Activated CD4-positive, alpha-beta T cell treated with anti-CD3 and anti-CD28 coated beads for 36 hours (primary cell): ENCODE measurements at places on chromosomes 5 and 9.

DNA sequence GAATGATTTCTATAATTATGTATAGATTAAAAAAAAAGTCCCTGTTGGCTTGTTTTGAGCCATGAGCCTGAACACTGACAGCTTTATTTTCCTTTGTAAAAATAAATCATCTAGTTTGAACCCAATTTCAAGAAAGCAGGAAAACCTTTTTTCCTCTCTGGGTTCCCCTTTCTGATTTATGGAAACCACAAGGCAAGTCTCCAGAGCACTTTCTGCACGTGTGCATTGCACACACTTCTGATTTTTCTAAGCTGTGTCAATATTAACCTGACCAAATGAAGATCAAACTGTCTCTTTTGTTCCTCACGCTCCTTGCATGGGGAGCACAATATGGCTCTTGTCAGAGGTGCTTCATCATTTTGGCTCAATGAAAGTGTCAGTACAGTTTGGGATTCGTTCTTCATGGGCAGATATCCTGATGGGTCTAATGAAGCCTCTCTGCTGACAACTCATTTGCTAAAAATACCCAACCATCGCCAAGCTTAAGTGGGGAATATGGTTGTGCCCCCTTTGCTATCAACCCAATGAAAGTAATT lies 39.2 kb upstream of the PCA3 start:
- no peak for DNase-seq

DNA sequence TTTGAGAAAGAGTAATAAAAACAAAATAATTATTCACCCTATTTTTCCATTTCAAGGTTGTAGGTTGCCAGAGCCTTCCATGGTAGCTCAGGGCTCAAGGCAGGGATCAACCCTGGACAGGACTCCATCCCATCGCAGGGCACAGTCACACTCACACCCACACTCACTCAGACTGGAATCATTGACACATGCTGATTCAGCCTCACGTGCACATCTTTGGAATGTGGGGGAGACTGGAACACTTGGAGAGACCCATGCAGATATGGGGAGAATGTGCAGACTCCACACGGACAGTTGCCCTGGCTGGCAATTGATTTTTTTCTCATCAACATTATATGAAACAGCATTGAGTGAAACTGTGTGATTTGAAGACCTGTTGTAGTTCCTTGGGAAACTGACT lies 234.1 kb downstream of the ADGRV1 start:
- no peak for DNase-seq

- no peak for DNase-seq
Measured at GRCh38 chr5:7611518-7611917, 215.6 kb downstream of the ADCY2 start.

- no peak for DNase-seq
Measured at GRCh38 chr5:119655061-119655460, 25.7 kb downstream of the FAM170A start.

- DNase-seq: no peak
Measured at GRCh38 chr5:5188376-5189050, 48.4 kb downstream of the ADAMTS16 start.

- no peak for DNase-seq
Measured at GRCh38 chr5:150140830-150141229, 14.8 kb downstream of the PDGFRB start.

GRCh38 chr9:93148721-93149120 lies 14.7 kb upstream of the NINJ1 start:
- DNase-seq: peak; percentile 43

DNA sequence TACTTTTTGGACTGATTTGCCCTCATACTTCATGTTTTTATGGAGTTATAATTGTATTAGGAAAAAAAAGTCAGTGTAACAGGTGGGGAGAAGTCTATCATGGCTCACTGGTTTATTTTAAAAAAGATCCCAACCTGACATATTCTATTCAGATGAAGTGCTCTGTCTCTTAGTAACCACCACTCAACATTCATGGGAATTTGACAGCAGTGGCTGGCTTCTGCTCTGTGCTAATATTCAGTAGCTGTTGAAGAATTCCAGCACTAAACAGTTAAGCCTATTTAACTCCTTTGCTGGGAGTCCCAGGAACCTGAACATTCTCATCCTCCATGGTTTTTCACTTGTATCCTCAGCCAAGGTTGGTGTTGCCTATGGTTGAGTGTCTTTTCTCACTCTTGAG lies 23.1 kb downstream of the CMYA5 start:
- DNase-seq: no peak

DNA sequence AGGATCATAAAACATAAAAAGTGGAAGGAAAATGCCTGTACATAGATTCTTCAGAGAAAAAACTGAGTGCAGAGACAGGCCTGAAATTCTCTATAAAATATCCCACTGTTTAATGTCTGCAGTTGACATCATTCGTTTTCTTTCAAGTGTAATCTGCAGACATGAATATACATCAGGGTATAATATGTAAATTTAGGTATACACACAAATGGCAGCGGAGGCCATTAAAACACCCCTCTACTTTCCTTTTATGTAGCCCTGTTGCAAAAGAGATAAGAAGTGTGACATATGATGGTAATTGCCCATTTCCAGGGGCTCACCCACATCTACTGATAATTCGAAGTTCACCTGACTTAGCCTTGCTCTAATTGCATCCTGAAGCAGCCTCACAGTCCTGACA lies 164.3 kb downstream of the SLC24A2 start:
- DNase-seq: no peak

DNA sequence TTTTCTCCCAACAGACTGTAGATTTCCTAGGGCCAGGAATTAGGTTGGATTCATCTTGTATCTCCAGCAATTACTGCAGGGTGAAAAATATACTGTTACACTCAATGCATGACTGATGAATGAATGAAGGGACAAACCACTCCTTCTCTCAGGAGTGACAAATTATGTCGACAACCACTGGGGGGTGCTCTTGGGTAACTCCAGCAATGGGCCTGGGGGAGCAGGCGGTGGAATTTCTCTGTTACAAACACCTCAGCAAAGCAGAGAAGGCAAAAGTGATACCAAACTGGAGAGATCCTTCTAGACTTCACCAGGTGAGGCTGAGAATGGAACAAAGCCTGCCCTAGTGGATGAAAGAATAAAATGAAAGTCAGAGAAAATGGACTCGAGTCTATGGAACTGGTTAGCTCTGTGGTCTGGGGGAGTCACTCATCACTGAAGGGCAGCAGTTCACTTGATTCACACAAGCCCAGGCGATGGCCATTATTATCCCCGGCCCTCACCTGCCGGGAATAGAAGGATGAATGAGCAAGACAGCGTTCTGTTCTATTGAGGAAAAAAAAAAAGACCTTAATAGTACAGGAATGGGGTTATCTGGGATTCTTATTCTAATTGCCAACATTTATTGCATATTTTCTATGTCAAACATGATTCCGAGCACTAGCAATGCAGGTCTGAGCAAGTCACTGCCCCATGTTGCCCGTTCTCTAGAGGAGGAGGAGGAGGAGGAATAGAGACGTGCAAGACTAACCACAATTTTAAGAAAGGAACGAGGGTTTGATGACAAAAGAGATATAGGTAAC lies 341.1 kb downstream of the ASTN2 start:
- DNase-seq: peak; percentile 31

DNA sequence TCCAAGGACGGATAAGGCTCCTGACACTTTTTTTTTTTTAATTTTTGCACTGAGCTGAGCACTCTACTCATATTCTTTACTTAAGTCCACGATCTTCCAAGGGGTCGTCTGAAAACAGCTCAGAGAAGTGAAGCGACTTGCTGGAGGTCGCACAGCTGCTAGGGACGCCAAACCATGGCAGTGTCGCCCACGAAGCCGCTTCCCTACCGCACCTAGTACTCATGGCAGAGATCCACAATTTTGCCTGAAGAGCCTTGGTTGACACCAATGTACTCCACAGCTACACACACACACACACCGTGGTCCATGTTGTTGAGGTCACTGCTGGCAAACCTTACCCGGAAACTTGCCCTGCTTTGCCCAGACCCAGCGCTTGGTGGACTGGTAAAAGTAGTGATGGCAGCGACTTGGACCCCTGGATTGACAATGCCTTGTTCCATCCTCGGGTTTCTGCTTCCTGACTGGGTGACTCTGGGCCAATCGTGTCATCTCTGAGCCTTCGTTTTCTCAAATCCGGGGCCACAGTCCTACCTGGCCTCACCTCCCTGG lies 521 bp upstream of the SLIT3 start:
- DNase-seq: no peak

- no peak for DNase-seq
Measured at GRCh38 chr9:27628311-27628710, 55.0 kb upstream of the C9orf72 start.

DNA sequence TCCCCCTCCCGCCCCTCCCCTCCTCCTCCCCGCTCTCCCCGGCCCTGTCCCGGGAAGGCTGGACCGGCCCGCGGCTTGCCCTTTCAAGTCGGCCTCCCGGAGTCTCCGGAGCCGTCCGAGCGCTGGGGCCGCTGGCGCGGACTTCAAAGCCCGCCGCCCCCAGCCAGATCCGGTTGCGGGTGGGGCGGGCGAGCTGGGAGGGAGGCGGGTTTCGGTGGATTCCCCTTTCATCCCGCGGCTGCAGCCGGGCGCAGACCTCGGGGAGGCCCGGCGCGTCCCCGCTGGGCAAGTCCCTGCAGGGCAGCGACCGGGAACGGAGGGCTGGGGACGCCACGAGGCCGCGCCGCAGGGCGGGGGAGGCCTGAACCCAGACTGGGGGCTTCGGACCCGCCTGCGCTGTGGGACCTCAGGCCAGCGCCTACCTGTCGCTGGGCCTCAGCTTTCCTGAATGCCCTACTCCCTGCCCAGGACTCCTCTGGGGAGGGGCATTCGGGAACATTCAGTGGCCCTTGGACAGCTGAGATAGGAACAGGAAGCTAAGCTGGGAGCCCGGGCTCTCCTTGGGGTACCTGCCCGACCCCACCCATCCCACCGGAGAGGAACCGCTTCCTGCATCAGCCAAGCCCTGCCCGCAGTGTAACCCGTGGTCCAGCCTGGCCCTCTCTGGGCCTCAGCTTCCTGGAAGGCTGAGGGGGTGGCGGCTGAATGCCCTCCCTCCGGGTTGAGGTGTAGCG lies 23.4 kb downstream of the C9orf50 start:
- peak; percentile 58 for DNase-seq

GRCh38 chr5:53983568-53984460 lies 326.6 kb downstream of the ARL15 start:
- no peak for DNase-seq

DNA sequence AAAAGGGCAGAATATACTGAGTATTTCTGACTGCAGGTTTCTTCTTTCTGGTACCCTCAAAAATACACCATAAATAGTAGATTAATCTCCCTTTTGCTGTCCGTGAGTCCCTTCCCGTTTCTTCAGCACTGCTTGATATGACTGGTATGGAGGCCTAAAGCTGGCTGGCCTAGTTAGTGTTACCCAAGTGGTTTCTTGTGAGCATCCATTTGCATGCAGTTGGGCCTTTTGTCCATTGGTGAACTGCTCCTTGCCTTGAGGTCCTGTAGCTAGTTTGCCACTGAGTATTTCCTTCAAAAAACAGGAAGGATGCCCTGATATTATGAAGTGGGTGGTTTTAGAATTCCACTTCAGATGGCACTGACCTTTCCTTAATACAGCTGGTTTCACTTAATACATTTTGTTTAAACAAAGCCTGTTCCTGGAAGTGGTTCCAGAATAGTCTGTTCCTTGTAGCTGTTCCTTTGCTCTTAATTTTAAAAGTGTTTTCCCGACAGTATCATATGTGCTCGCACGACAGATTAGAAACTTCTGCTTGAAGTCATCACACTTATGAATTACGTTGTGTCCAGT lies 40.0 kb upstream of the ABL1 start:
- no peak for DNase-seq

GRCh38 chr5:52657247-52657645 lies 130.5 kb upstream of the ITGA1 start:
- no peak for DNase-seq

DNA sequence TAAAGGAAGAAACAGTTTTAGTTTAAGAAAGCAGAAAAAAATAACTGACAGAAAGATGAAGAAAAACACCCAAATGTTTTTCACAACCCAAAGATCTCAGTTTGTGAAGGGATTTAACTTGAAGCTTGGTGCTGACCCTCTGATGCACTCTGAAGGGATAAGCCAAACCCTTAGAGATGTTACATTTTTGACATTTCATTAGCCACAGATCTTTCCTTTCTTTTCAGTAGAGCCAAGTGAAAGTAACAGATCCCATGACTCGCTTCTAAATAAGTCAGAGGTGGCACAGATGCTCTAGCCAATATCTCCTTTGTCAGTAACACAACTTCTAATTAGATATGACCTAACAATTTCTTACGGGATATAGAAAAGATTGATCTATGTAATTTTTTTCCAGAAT lies 394.5 kb upstream of the EDIL3 start:
- no peak for DNase-seq

DNA sequence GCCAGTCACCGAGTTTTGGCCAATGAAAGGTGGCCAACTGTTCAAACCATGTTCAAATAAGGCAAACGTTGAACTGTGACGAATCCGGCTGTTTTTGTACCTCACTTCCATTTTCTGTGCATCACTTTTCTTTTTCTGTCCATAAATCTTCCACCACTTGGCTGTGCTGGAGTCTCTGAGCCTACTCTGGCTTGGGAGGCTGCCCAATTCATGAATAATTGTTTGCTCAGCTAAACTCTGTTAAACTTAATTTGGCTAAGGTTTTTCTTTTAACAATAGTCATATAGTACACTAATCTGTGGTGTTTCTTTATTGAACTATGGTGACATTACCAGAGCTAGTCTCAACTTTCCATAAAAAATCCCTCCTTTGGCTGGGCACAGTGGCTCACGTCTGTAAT lies 11.3 kb downstream of the NIM1K start:
- no peak for DNase-seq

- DNase-seq: no peak
Measured at GRCh38 chr9:8863069-8863468, 1063.5 kb upstream of the DMAC1 start.

DNA sequence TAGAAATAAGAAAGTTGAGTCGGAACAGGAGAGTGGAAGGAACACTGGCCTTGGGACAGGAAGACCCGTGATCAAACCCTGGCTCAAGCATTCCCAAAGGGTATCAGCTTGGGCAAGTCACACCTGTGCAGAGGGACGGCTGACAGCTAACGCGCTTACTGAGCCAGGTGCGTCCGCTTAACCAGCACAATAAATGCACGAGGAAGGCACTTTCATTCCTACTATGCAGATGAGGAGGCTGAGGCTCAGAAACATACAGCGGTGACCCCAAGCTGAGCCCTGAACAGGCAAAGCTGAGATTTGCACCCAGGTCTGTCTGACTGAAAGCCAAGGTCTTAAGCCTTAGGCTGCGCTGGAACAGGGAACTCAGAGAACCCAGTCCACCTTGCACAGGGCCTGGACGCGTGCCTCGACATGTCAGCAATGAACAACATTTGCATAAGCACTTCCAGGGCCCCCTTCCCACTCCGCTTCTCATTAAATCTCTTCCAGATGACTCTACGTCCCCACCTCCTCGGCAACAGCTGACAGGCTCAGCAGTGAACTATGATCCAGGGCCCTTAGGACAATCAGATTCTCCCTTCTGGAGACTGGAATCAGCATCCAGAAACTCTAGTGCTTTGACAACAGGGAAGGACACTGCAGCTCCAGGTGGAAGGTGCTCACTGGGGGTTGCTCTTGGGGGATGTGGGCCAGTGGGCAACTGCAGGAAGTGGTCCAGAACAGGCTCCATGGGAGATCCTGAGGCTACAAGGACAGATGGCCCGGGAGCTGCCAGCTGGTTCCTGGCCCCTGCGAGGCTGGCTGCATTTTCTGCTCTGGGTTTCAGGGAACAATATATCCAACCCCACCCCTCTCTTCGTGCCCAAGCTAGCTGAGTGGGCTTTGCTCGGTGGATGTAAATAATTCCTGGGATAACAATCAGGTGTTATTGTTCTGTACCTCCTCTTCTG lies 35.2 kb downstream of the SH3PXD2B start:
- DNase-seq: no peak
